ENCODE measurements at places on chromosomes 11 and 22. TPM values are rescaled to one million over a fixed set of nuclear protein-coding genes. Genes with fewer than 3 reads are reported as not detected.

Gene CALCA
- total RNA-seq: 6.0 TPM

Gene LIF
- total RNA-seq: 112 TPM

Gene OR5D14
- not detected for total RNA-seq

Gene ANO3
- not detected for total RNA-seq

Gene OR2D2
- total RNA-seq: 0.38 TPM

Gene PPP1R14B
- total RNA-seq: 634 TPM

Gene MMP12
- not detected for total RNA-seq

Gene LRRN4CL
- not detected for total RNA-seq

Gene CRKL
- total RNA-seq: 47.7 TPM

Gene CEP164
- 27.5 TPM for total RNA-seq

Gene LRRC56
- total RNA-seq: 1.9 TPM

Gene RNF26
- 17.8 TPM for total RNA-seq

Gene SCGB1A1
- not detected for total RNA-seq

Gene USH1C
- total RNA-seq: 0.75 TPM

Gene MAPK11
- total RNA-seq: 11.9 TPM

Gene SHISAL1
- total RNA-seq: 0.71 TPM

Gene TSPO
- total RNA-seq: 394 TPM

Gene CEND1
- not detected for total RNA-seq

Gene PLAAT3
- 85.7 TPM for total RNA-seq

Gene SPA17
- total RNA-seq: 14.1 TPM

Gene CRYBB1
- total RNA-seq: not detected

Gene CEP126
- 0.82 TPM for total RNA-seq

Gene C11orf42
- not detected for total RNA-seq

Gene HMOX1
- total RNA-seq: 45.7 TPM

Gene CNGA4
- 0.14 TPM for total RNA-seq

Gene MS4A12
- not detected for total RNA-seq

Gene CLMP
- total RNA-seq: 2.9 TPM

Gene SH3BP1
- total RNA-seq: 10.4 TPM

Gene GRAMD1B
- 8.8 TPM for total RNA-seq

Gene DEFB131B
- total RNA-seq: not detected

Gene NPTXR
- 5.4 TPM for total RNA-seq

Gene RASSF10
- 3.9 TPM for total RNA-seq

Gene HSPB2
- total RNA-seq: 0.21 TPM

Gene IL17REL
- not detected for total RNA-seq

Gene HEPHL1
- total RNA-seq: not detected

Gene BTG4
- total RNA-seq: 0.08 TPM

Gene FADS3
- total RNA-seq: 152 TPM

Gene HTR3B
- not detected for total RNA-seq

Gene CLTCL1
- total RNA-seq: 25.9 TPM

Gene DBX1
- not detected for total RNA-seq

Gene CDHR5
- not detected for total RNA-seq

Gene TTC12
- 15.2 TPM for total RNA-seq
